D721Med (cell line): ENCODE measurements at places on chromosomes 7 and 10.

GRCh38 chr7:18289788-18290187 lies 205.8 kb upstream of the HDAC9 start:
- no peak for DNase-seq

GRCh38 chr7:43105521-43106120 lies 6.8 kb upstream of the HECW1 start:
- no peak for DNase-seq

DNA sequence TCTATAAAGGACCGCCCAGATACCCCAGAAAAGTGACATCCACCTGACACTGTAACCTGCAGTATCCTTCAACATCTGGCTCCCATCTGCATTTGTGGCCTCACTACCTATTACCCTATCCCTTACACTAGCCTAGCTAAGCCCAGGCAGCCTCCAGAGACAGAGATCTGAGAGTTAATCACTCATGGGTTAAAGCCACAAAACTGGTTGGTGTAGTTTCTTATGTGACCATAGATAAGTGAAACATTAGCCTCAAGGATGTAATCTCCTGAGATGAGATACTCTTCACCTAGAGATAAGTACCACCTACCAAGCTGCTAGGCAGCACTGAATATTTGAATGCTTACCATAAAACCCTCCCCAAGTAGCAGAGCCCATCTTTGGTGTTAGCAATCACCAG lies 35.4 kb downstream of the CTTNBP2 start:
- DNase-seq, result no peak

GRCh38 chr10:115092258-115092554 lies 959 bp upstream of the ATRNL1 start:
- DNase-seq, result no peak

DNA sequence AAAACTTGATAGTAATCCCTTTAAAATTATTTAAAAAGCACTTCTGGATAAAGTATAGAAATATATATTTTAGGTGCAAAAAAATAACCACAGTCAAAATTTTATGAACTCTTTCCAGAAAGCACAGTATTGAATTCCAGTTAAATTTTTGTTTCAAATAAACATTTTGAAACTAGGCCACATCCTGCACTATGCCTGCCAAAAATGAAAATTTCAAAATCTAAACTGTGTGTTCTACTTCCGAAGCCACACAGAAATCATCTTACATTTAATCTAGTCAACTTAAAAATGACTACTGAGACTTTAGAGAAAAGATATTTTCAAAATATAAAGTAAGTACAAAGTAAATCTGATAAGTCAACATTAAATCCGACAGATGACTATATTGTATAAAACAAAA lies 50.0 kb downstream of the MAGI2 start:
- DNase-seq, result no peak

DNA sequence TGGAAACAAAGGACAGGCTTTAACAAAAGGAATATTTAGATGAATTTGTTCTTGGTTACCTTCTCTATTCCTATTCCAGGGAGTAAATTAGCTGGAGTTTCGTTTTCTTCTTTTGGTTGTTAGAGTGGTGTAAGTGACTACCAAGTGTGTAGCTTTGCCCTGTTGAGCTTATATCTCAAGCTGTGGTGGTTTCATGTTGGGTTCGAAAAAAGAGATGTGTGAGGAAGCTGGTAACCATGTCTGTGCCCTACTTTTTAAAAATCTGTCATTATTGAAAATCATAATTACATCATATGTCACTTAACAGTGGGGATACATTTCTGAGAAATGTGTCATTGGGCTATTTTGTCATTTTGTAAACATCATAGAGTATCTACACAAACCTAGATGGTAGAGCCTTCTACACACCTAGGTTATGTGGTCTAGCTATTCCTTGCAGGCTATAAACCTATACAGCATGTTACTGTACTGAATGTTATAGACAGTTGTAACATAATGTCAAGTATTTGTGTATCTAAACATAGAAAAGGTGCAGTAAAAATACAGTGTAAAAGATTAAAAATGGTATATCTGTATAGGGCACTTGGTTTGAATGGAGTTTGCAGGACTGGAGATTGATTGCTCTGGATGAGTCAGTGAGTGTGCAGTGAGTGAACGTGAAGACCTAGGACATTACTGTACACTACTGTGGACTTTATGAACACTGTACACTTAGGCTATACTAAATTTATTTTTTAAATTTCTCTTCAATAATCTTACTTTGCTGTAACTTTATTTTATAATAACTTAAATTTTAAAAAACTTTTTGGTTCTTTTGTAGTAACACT lies 90.4 kb downstream of the SEPTIN7 start:
- DNase-seq, result no peak

DNA sequence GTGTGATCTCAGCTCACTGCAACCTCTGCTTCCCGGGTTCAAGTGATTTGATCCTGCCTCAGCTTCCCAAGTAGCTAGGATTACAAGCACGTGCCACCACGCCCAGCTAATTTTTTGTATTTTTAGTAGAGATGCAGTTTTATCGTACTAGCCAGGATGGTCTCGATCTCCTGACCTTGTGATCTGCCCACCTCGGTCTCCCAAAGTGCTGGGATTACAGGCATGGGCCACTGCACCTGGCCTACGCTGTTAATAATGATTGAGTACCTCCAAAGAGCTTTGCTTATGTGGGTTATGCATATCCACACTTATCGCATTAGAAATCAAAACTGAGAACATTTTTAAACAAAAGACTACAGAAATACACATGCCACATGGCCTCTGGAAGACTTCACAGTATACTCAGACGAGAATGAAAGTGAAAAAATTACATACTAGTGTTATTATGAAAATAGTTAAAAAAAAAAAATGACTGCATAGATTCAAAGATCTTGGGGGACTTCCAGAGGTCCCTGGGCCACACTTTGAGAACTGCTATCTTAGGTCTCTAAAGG lies 25.4 kb downstream of the RPP38 start:
- DNase-seq, result no peak

DNA sequence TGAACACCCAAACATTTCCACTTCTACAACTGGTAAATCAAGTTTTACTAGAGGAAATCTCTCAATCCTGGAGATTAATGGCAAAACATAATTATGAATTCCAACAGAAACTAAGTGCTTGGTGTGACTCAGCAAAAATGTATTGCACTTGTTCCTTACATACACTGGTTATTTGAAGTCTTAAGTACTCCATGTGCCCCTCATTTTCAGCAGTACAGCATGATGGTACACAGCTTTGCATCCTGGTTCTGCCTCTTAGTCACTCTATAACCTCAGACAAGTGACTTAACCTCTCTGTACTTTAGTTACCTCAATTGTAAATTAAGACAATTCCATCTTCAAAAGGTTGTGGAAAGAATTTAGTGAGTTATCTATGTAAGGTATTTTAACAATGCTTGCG lies 12.9 kb downstream of the SLC16A12 start:
- DNase-seq, result no peak

DNA sequence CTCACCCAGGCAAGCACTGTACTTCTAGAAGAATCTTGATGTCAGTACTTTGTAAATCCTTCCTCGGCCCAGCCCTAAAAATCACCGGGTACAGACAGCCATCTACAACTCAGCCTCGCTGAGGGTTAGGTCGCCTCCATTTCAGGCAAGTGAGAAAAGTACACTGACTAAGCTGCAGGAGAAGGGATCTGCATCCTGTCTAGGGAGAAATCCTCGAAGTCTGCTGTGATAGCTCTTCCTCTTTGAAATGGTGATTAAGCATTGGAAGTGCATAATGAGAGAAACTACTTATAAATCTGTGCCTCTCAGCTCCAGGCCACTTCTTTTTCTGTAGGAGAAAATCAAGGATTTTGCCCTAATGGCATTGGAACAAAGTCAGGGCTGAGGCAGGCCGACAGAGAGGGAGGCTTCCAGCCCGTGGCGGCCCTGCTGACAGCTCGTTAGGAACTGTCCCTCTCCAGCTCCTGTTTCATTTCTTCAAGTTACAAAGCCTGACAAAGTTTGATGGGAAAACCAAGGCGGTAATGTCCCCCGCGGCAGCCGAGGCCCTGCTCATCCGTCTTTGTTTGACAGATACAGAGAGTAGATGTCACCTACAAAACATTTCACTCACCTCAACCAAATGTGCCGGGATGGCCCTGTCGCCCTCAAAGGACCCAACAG lies 14.1 kb upstream of the GOT1 start:
- DNase-seq, result no peak

DNA sequence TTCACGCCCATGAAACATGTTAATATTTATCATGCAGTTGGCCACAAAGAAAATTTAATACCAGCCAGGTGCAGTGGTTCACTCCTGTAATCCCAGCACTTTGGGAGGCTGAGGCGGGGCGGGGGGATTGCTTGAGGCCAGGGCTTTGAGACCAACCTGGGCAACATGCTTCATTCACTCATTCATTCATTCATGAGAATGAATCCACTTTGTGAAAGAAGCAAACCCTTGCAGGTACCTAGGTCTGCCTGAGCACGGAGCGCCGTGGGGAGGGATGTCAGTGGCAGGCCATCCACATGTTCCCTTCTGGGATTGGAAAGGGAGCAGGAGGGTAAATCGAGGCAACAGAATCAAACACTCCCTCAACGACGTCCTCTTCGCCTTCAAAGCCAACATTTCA lies 4.7 kb downstream of the ANXA11 start:
- DNase-seq, result no peak

DNA sequence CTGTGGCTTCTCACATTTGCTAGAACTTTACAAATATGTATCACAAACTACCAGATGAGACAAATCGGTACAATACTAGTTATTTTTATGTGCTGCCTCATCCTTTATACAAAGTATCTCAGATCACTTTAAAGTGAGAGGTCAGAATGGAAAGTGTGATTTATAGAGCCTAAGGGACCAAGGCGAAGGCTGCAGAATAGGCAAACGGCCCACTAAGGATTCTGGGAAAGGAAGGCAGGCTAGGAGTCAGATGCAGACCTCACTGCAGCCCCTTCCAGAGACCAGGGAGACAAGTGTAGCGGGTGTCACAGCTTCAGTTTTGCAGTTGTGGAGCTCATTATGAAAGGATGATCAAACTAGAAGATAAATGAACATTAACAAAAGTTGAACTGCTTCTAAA lies 190.6 kb downstream of the HIBADH start:
- no peak for DNase-seq

DNA sequence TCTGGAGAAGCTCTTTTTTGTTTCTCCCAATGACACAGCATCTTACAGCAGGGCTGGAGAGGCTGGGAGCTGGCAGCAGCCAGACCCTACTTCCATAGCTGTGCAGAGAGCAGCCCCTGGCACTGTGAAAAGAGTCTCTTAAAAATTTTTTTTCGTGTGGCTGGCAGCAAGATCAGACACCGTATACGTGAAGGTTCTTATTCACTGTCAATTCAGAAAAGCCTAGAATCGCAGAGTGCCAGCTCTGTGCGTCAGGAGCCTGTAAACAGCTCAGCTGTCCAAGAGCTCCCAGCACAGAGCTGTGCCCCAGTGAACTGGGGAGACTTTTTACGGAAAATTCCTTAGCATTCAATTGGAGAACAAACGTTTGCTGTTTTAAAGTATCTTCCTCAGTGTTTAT lies 6.5 kb downstream of the BAG3 start:
- DNase-seq, result no peak

DNA sequence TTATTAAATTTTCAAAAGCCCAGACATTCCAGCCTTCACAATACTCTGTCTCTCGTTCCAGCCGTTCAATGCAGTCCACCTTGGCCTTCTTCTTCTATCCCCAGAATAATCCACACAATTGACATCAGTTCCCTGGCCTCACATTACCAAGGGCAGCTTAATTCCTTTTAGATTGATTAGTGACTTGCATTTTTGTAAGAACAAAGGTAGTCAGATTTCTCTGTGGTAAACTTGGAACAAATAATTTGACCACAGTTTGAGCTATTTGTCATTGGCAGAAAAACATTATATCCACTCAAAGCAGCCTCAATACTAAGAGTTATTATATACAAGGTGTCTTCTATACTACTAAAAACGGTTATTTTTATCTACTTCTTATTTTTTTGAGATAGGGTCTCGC lies 5.1 kb upstream of the CYTH3 start:
- no peak for DNase-seq

DNA sequence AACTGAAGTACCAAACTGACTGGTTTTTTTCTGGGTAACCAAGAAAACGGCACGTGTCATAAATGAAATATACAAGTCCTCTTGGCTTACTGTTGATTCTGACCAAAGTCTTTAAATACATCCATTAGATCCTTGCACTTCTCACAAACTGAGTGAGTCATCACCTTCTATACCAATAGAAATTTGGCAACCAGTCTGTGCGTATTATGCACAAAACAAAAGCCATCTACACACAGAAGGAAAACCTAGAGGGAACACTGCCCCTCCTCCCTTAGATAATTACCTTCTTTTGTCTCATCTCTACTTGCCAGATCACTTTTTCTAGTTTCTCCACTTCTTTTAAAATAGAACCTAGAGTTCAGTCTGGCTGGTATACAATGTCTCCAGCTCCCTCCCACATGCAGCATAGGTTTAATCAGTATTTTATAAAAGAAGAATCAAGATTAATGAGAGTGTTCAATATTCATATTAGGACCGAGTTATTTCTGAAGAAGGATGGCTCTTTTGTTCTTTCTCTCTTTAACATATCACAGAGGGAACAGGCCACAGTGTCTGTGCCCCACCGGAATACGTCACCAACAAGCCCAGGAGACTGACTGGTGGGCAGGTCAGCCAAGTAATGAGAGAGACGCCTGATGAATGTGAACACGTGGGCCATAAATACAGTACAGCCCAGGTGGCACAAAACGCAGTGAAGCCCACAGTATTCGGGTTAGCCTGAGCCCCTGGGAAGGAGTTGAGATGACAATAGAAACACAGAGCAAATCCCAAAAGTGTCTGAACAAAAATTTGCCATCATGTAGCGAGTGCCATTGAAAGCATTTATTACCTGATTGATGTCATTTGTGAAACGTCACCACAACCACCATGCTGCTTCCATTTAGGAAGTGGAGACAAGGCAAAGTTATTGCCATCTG lies 91.3 kb downstream of the KIAA1549 start:
- no peak for DNase-seq

- DNase-seq, result no peak
These were observed 176.4 kb upstream of the HPS1 start for GRCh38 chr10:98623176-98623575.

- no peak for DNase-seq
These were observed 4.8 kb upstream of the DMTF1 start for GRCh38 chr7:87147500-87147899.

GRCh38 chr10:61835069-61835945 lies 66.2 kb upstream of the ARID5B start:
- DNase-seq, result no peak

- DNase-seq, result no peak
These were observed 126.8 kb downstream of the MAD1L1 start for GRCh38 chr7:2105917-2106316.

GRCh38 chr7:135147341-135147898 lies 452 bp upstream of the TMEM140 start:
- DNase-seq, result no peak

DNA sequence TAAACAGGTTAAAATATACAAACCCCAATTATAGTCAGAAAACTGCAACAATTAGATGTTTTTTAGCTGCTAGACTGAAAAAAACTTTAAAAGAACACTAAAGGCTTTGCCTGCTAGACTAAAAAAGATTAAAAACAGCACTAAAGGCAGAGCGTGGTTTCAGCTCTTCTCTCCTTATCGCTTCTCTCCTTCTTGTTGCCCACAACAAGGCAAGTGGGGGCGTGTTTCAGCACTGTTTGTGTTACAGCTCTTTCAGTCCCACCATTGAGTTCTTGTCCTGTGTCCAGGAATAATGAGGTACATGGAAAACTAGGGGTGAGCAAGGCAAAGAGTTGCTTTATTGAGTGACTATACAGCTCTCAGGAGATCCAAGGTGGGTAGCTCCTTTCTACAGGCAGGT lies 112.3 kb downstream of the HPSE2 start:
- no peak for DNase-seq

GRCh38 chr10:13335881-13336280 lies 12.2 kb downstream of the SEPHS1 start:
- DNase-seq, result no peak

GRCh38 chr10:79063071-79063491 lies 5.7 kb upstream of the ZMIZ1 start:
- no peak for DNase-seq
